ENCODE measurements at places on chromosomes 5 and 9.
A peak's percentile ranks its signal among the peaks of the same experiment; 100 is the strongest.

DNA sequence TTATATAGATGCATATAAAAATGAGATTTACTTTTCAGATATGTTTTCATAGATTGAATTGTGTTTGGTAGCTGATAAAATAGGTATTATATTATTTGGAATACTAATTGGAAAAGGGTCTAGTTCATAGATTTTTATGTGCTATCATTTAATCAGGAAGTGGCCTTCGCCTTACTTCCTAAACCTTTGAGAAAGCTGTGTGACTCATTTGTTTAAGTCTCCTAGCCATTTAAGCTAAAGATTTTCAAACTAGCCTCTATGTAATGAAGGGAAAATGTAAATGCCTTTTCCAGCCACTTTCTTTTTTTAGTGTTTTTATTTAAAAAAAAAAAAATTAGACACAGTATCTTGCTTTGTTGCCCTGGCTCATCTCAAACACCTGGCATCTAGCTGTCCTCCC lies 97.5 kb downstream of the DMXL1 start:
- no peak for DNase-seq

DNA sequence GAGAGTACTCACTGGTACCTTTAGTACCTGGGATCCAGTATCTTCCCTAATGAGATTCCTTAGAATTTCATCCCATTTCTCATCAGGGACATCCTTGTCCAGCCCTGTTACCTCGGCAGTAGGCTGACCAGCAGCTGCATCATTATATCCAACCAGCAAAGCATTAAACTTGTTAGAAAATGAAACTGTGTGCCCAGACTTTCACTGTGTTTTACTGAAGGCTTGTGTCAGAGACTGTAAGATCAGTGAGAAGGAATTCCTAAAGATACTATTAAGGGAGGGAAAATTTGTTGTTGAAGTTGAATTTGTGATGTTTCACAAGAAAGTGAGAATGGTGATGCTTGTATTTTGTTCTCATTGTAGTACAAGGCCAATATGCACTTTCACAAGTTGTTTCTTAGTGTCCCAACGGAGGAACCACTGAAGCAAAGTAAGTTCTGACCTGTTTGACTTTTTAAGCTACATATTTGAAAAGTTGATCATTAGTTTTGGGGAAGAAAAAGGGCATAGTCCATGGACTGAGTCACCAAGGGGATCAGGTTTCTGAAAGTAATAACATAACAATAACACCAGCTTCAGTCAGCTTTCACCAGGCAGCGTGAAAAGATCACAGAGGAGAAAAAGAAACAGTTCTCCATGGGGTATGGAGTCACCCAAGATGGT lies 48.8 kb downstream of the GRAMD2B start:
- DNase-seq: no peak

GRCh38 chr5:178895615-178896571 lies at the start of gene ZFP2:
Gene ZFP2 (plus strand): TSS chr5:178895913. CDS start chr5:178931314, 35,401 bp downstream.
- peak; percentile 69 for DNase-seq

GRCh38 chr5:149859746-149860145 lies 84.8 kb downstream of the PDE6A start:
- no peak for DNase-seq

GRCh38 chr5:128522336-128522735 lies 15.7 kb downstream of the FBN2 start:
- DNase-seq: no peak

- DNase-seq: no peak
Measured at GRCh38 chr5:143041-143440, 48.3 kb upstream of the LRRC14B start.

GRCh38 chr9:128404560-128404959 lies 16.1 kb upstream of the CERCAM start:
- no peak for DNase-seq

DNA sequence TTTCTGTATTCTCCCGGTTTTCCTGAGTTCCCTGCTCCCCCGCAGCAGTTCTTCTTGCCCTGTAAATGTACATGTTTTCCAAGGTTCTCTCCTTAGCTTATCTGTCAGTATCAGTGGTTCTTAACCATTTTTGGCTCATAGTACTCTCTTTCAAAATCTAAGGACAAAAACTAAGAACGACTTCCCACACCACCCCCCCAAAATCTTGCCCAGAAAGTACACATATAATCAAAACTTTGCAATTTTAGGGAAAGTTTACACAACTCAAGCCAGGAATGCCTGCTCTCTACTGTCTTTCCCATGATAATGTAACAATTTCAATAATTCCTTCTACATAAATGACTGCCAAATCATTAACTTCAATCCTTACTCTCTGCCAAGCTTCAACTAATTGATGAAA lies 4.5 kb downstream of the DCAF12 start:
- no peak for DNase-seq

DNA sequence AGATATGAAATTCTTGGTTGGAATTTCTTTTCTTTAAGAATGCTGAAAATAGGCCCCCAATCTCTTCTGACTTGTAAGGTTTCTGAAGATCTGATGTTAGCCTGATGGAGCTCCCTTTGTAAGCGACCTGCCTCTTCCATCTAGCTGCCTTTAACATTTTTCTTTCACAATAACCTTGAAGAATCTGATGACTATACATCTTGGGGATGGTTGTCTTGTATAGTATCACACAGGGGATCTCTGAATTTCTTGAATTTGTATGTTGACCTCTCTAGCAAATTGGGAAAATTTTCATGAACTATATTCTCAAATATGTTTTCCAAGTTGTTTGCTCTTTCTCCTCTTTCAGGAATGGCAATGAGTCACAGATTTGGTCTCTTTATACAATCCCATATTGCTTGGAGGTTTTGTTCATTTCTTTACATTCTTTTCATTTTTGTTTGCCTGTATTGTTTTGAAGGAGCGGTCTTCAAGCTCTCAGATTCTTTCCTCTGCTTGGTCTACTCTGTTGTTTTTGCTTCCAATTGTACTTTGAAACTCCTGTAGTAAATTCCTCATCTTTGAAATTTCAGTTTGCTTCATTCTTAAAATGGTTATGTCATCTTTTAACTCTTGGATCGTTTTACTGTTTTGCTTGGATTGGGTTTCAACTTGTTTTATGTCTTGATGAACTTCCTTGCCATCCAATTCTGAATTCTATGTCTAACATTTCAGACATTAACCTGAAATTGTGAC lies 245.2 kb upstream of the TARS1 start:
- peak; percentile 17 for DNase-seq

- no peak for DNase-seq
Measured at GRCh38 chr9:105114318-105114717, 130.1 kb upstream of the SLC44A1 start.

- DNase-seq: no peak
Measured at GRCh38 chr5:89268460-89268859, 385.5 kb upstream of the MEF2C start.

GRCh38 chr5:112006721-112007120 lies 249.7 kb upstream of the NREP start:
- no peak for DNase-seq

- no peak for DNase-seq
Measured at GRCh38 chr5:73443829-73444498, 4.6 kb downstream of the FOXD1 start.

- peak; percentile 26 for DNase-seq
Measured at GRCh38 chr5:61603211-61603908, 271.3 kb downstream of the ZSWIM6 start.

DNA sequence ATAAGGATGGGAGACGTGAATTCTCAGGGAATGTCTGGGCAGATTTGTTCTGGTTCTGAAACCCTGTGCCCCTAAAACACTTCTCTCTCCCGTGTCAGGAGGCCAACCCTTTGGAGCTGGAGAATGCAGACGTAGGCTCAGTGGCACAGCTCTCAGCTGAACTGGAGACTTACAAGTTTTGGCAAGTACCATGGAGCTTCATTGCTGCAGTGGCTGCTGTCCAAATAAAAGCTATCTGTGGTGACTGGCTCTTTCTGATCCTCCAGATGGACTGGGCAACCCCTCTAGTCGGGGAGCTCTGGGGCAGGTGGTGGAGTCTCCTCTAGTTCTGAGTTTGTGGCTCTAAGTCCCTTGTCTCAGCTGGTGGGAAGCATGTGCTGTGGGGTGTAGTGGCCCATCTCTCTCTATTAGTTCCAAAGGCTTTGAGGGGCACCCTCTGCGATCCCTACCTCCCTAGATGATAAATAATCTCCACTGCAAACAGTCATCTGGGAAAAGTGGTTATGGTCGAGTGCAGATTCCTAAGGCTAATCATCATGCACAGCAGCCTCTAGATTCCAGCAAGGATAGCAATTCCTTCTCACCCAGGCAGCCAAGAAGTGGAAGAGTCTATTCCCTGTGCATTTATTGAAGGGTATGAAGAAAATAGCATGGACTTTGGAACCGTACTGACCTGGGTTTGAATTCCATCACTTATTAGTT lies 204.2 kb upstream of the KLF4 start:
- DNase-seq: no peak

GRCh38 chr9:123391233-123391632 lies 35.2 kb downstream of the CRB2 start:
- no peak for DNase-seq

DNA sequence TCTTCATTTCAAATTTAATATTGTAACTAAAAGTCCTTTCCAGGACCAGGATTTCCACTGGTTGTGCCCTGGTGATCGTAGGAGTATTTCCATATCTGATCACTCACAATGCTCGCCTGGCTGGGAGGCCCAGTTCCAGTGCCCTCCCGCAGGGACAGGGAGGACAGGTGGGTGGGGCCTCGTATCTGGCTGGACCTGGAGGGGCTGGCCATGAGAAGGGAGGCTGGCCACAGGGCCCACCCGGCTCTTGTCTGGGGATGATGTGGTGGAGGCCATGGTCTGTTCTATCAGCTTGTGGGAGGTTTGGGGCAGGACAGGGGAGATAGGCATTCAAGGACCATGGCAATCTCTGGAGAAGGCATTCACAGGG lies 286.4 kb downstream of the GADD45G start:
- DNase-seq: no peak

DNA sequence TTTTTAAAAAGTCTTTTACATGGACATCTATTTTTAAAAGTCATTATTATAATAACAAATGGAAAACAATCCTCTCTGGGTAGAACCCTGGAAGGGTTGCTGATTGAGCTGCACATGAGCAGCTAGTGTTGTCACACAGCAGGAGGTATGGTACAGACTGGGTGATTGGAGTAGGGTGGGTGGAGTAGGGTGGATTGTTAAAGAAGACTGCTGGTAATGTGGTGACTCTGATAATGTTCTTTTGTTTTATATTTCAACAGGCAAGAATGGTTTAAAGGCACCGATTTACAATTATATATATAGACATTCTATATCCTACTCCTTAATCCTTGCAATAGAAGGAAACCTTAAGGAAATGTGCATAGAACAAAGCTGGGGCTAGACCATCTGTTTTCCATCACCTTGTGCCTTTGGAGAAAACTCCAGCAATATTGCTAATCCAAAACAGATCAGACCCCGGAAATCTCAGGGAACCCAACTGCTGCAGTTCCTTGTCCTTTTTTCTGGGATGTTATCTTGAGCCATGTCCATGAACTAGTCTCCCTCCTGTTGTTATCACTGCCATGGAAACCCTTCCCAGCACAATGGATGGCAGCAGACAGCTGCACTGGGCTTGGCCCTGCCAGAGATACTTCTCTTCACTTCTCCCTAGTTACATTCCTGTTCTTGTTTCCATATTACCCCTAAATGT lies 129.7 kb downstream of the YIPF5 start:
- no peak for DNase-seq

DNA sequence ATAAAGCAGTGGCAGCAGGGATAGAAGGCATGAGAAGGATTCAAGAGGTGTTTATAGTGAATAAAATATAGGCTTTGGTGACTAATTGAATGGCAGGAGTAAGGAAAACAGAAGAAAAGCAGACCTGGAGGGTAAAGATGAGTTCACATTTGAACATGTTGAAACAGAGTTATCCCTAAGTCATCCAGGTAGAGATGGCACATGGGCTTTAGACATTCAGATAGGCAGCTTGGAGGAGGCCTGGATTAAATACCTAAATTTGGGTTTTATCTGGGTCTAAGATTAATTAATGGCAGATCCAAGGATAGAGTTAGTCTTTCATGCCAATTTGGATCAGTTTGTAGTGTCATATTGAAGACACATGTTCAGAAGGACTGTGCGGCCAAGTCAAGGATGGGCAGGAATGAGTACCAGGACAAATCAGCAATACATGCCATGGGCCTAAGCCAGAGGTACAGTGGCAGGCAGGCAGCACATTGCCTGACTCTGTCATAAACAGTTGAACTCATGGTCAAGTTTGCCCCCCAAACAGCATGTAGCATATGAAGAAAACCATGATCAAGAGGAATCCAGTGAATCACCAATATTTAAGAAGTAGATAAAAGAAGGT lies 115.5 kb upstream of the SLC12A2 start:
- DNase-seq: no peak

GRCh38 chr9:126248680-126249079 lies 77.9 kb upstream of the MVB12B start:
- no peak for DNase-seq

DNA sequence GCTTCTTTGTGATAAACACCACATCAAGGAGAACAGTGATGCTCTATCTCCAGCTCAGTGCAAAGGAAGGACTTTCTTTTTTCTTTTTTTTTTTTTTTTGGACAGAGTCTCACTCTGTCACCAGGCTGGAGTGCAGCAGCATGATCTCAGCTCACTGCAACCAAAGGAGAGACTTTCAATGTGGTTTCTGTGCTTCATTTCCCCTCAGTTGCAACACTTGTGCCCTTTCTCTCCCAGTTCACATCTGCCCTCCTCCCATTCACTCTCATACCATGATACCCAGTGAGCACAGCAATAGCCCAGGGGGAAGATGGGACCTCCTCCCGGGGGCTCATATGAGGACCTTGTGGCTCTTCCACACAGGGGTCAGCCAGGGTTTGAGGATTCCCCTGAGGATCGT lies 110.0 kb downstream of the MTRR start:
- DNase-seq: no peak

GRCh38 chr5:40700116-40700782 lies 20.5 kb downstream of the PTGER4 start:
- no peak for DNase-seq

- no peak for DNase-seq
Measured at GRCh38 chr9:93345643-93346230, 105.7 kb upstream of the FAM120A start.

- no peak for DNase-seq
Measured at GRCh38 chr9:7216004-7216841, 458.4 kb downstream of the KDM4C start.

DNA sequence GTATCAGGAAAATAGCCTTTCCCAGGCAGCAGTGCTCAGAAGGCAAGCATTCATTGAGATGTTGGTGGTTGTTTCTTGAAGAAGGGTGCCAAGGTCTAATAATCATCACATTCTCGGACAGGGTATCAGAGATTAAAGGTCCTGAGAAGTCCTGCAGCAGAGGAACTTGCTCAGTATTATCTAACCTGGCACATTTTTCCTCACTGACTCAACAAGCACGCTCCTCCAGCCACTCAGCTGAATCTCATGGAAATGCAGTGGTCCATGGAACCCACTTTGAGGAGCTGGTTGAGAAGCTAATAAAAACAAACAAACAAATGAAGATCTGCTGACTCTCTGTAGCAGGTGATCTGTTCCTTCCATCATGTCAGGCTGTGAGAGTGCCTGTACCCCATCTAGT lies 35.3 kb upstream of the ICE1 start:
- DNase-seq: no peak

GRCh38 chr5:96335873-96336272 lies 97.2 kb downstream of the PCSK1 start:
- DNase-seq: no peak

Measured in hindlimb muscle (tissue), 1 donor.